ENCODE measurements at places on chromosomes 16 and 17.

DNA sequence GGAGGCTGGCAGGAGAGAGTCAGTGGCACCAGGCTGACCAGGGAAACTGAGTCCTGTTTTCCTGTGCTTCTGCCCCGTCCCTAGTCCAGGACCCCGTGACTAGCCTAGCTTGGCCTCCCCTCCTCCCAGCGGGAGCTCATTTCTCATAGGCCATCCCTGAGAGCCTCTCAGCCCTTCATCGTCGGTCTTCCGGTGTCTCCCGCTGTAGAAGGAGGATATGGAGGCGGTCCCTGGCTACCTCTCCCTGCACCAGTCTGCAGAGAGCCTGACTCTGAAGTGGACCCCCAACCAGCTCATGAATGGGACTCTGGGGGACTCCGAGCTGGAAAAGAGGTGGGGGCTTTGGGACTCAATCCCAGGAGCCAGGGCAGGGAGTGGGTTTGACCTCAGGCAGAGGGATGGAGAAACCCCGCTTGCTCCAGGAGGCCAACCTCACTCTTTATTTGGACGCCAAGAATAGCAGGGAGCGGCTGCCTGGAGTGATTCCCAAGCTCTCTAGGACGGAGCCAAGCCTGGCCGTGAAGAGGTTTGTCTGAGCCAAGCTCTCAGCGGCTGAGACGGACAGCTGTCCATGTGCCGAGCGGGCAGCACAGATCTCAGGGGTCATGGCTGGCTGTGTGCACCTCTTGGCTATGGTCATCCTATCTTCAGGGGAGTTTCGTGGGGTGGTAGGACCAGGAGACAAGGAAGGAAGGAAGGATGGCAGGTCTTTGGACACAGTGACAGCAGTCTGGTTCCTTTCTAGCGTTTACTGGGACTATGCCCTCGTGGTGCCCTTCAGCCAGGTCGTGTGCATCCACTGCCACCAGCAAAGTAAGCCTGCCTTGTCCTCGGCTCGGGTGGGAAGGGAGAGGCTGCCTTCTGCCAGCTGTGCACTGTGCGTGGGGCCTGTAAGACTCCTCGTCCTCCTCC is 26.8 kb downstream of the SGSM2 start:
- no peak for DNase-seq

GRCh38 chr17:2750721-2751120 is 1.3 kb upstream of the CCDC92B start:
- no peak for DNase-seq

GRCh38 chr16:19515757-19516156 is 6.1 kb downstream of the GDE1 start:
- no peak for DNase-seq

GRCh38 chr17:34566873-34567272 is 12.5 kb upstream of the TMEM132E start:
- DNase-seq = no peak

DNA sequence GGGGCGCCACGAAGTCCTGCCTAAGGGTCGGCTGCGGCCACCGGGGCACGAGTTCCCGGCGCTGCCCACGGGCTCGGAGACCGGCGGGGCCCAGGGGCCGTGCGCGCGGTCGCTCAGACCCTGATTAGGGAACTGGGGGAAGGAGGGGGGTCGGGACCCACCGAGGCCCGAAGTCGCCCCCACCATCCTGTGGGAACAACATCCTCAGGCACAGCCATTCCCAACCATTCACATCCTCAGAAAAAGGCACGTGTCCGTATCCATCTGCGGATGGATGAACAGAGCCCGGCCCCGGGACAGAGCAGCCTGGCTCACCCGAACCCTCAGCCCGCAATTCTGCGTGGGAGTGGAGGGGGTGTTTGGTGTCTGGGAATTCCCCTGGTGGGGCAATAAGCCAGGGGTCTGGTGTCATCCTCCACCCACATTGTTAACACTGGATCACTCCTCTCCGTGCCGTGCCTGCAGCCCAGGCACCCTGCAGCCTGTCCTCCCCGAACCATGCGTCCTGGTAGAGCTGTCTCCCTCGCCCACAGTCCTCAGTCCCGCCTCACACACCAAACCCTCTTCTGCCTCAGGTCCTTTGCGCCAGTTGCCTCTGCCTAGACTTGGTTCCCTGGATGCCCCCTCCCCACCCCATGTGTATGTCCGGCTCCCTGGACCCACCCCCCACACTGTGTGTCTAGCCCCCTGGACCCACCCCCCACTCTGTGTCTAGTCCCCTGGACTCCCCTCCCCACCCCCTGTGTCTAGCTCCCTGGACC is 789 bp upstream of the CCDC57 start:
- no peak for DNase-seq

DNA sequence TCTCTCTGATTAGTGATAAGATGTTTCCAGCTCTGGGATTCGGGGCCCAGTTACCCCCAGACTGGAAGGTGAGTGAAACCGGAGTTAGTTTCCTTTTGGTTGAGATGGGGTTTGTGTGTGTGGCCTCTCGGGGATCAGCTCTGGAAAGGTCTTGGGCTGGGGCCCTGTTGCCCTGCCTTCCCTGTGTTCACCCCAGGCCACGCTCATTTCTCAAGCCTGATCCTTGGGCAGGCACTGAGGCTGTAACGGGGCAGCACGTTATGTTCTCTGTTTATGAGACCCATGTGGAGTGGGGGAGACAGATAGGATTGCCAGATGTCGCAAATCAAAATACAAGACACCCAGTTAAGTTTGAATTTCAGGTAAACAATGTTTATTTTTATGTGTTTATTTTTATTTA is 35.5 kb downstream of the CPNE2 start:
- DNase-seq = no peak

GRCh38 chr17:81328978-81329926 is 34.1 kb upstream of the SLC38A10 start:
- no peak for DNase-seq

DNA sequence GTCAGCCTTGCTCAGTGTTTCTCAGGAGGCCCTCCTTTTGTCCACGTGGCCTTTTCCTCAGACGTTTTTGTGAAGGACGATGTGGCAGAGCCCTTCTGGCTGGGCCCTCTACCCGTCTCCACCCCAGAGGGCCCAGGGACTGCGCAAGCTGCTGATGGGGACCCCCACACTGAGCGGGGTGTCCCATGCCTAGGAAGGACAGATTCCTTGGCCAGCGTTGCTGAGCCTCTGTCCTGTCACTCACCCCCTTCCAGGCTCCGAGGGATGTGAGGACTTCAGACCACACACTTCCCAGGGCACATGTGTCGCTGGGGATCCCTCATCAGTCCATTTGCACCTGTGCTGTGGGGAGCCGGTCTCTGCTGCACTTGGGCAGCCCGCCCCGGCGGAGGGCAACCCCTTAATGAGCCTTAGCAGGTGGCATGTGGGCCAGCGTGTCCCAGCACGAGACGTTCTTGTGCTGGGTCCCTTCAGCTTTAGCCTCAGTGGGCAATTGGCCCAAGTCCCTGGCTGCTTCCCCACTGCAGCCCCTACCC is 48.3 kb downstream of the NT5M start:
- no peak for DNase-seq

GRCh38 chr17:32840241-32840640 is 36.7 kb downstream of the MYO1D start:
- no peak for DNase-seq

DNA sequence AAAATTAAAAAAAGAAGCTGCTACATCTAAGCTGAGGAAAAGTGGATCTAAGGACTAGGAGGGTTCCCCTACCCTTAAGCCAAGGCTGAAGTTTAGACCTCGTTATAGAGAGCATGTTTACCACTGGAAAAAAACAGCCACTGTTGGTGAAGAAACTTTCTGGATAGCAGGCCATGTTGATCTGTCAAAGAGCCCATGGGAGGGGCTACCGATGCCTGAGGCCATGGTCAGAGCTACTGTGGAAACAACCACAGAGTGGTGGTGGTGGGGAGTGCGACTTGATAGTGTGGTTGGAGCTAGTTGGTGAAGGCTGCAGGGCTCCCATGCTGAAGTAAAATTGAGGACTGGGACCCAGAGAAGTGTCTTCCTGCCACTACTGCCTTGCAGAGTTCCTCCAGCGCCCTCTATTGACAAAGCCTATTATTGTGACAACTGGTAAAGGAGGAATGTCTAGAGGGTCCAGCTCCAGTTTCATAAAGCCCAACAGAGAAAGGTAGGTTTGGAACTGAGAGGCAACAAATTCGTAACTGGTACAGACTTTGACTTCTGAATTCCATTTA is 12.7 kb upstream of the FAM20A start:
- no peak for DNase-seq

GRCh38 chr17:22517716-22518115 is 825.4 kb downstream of the KCNJ18 start:
- DNase-seq = no peak

GRCh38 chr17:39988206-39988810 is 7.7 kb downstream of the PSMD3 start:
- no peak for DNase-seq

GRCh38 chr16:26091511-26091910 is 399.8 kb downstream of the HS3ST4 start:
- no peak for DNase-seq

- no peak for DNase-seq
Observed at GRCh38 chr17:52709724-52710123, 551.2 kb upstream of the CA10 start.

DNA sequence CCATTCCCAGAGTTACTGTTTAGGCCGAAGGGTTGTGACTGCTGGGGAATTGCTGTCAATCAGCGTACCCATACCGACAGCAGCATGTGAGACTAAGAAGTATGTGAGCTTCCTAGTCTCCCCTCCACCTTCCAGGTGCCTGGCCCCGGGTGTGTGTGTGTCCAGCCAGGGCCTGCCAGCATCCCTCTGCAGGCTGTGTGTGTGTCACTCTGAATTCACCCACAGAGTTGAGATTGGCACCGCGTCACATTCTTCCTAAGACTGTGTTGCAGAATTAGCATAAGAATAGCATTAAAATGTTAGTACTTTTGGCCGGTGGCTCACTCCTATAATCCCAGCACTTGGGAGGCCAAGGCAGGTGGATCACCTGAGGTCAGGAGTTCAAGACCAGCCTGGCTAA is 31.8 kb downstream of the PRMT7 start:
- DNase-seq = no peak

- peak; percentile 79 for DNase-seq
Observed at GRCh38 chr17:43398724-43399595, at the start of gene ARL4D. ARL4D (plus strand) TSS chr17:43398993; CDS start chr17:43399733, 740 bp downstream.

GRCh38 chr17:35127751-35128514 is 6.5 kb downstream of the FNDC8 start:
- DNase-seq = no peak

DNA sequence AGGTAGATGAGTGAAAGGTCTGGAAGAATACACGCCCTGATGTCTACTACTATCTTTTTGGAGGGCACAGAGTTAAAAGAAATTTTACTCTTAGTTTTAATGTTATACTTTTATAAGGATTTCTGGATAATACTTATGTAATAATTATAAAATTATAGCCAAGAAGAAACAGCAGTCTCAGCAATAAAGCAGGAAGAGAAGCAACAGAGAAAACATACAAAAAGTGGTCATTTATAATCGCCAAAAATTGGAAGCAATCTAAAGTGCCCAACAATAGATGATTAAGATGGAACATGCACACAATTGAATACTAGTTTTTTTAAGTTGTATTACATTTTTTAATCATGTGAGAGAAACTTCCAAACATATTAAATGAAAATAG is 64.4 kb downstream of the SMG6 start:
- no peak for DNase-seq

- DNase-seq = peak; percentile 67
Observed at GRCh38 chr17:44350733-44351226, 5.7 kb downstream of the GRN start.

DNA sequence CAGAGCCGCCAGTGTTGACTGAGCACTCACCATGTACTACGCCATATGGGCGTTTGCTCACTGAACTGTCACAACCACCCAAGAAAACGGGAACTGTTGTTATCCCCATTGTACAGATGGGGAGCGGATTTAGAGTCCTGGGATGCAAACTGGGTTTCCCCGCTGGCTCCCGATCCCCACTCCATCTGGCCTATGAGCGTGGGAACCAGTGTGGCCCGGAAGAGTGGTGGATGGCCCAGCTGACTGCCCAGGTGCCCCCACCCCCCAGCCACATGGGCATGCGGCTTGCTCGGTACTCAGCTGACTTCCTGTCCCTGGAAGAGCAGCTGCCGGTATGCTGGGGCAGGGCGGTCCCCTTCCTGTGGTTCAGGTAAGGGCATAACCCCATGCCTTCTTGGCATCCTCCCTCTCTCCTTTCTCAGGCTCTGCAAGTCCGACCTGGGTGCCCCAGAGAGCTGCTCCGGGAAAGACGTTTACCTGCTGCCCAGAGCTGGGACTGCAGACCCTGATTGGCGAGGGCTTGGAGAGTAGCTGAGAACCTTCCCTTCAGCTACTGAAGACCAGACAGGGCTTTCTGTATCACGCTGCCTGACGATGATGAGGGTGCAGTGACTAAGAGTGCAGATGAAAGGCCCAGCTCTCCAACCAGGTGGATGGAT is 16.2 kb downstream of the SOCS3 start:
- peak; percentile 58 for DNase-seq

DNA sequence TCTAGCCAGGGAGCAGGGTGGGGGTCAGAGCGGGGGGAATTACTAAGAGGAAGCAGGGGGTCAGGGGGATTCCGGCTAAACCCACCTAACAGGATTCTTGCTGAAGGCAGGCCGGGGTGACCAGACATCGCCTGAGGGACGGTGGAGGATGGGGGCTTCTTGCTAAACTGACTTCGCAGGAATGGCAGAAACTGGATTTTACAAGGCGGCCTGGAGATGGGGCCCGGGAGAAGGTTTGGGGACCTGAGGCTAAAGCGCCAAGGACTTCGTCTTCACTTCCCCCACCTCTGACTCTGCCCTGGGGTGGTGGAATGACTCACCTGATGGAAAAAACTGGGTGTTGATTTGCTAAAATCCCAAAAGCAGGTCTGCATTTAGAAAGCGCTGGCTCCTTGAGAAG is 23.5 kb downstream of the LGALS3BP start:
- no peak for DNase-seq

DNA sequence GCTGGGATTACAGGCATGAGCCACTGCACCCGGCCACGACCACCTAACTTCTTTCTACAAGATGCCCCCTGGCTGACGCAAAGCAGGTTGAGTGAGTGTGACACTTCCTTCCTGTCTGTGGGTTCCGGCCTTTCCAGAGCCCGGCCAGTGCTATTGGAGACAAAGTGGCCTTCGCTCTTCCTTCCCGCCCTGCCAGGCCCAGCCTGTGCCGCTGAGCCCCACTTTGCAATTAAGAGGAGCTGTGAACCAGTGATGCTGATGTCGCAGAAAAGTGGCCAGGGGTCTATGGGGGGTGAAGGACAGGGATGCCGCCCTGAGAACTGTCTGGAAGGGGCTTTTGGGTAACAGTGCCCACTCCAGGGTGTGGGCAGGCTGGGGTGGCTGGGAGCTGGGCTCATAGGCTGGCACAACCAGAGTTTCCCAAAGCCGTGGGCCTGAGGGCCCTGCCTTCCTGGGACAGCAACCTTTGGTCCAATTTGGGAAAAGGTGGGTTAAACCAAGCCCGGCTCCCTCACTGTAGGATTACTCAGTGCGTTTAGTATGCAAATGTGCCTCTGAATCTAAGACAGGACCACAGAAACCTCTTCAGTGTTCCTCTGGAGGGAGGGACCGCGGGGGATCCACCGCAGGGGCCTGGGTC is 174.9 kb downstream of the SEC14L1 start:
- no peak for DNase-seq

- no peak for DNase-seq
Observed at GRCh38 chr17:850086-850850, 68.1 kb downstream of the MRM3 start.

- no peak for DNase-seq
Observed at GRCh38 chr17:32769846-32770245, 107.1 kb downstream of the MYO1D start.

All from activated T-cell treated with anti-CD3 and anti-CD28 coated beads for 1 hour (primary cell).